Renal cortex interstitium (tissue), 15 donors: ENCODE measurements at places on chromosomes 7 and 10.

DNA sequence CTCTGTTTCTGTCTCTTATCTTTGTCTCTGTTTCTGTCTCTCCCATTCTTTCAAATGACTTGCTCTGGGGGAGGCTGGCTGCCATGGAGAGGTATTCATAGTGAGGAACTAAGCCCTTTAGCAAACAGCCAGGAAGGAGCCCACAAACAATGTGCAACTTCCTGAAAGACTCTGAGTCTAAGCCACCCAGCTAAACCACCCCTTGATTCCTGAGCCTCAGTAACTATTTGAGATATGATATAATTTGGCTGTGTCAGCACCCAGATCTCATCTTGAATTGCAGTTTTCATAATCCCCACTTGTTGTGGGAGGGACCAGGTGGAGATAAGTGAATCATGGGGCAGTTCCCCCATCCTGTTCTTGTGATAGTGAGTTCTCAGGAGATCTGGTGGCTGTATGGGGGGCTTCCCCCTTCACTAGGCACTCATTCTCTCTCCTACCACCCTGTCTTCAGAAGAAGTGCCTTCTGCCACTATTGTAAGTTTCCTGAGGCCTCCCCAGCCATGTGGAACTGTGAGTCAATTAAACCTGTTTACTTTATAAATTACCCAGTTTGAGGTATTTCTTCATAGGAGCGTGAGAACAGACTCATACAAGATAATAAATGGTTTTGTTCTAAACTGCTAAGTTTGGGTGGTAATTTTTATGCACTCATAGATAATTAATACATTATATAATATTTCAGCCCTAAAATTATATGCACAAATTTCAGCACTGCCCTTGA lies 121.2 kb upstream of the FOXP2 start:
- DNase-seq = no peak

- DNase-seq = no peak
Measured at GRCh38 chr7:100173806-100174495, 3.2 kb downstream of the GPC2 start.

DNA sequence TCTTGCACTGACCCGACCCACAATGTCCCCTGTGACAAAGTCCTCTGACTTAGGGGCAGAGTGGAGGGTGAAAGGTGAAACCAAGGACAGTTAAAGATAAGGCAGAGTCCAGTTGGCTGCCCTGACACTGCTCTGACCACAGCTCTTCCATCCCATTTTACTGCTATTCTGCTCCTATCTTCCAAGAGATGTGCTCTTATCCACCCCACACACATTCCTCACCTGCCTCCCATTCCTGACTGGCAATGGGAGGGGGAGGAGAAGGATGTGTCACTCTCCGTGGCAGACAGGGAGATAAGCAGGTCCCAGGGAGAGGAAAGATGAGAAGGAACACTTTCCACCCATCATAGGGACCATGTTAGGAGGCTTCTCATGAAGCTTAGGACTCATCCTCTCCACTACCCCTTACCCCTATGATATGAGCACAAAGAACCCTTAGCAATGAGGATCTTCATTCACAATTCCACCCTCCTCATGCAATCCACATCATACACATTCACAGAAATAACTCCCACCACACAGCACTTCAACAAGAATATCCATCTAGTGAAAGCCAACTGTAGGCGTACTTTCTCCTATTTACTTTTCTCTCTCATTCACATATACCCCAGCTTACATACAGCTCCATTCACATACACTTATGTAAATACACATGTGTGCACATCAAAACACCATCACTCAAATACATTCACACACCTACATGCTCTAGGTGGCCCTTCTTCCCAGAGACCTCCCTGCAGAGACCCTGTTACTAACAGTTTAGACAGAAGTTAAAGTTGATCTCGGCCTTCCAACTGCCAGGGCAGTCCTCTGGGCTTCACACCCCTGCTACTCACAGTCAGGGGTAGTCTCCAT lies 6.6 kb downstream of the SYNPO2L start:
- no peak for DNase-seq

- no peak for DNase-seq
Measured at GRCh38 chr10:5460468-5461202, 38.7 kb downstream of the CALML5 start.

GRCh38 chr7:27165089-27165995 lies at the start of gene HOXA9:
Gene HOXA9 (minus strand): TSS chr7:27165537. CDS start chr7:27165457, 80 bp downstream.
- peak; percentile 94 for DNase-seq

DNA sequence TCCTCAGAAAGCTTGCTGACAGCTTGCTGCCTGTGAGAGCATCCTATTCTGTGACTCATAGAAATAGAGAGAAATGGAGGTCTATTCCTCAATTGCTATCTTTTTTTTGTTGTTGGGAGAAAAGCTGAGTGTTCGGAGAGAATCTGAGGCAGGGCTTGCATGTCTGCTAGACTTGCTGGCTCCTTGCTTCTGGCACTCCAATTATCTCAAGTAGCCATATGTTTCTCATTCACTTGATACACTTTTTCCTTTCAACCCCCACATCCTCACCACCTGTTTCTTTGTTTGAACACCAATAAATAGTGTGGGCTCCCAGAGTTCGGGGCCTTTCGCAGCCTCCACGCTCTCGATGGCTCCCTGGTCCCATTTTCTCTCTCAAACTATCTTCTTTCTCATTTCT lies 172.2 kb downstream of the SH2D4B start:
- DNase-seq = no peak

GRCh38 chr7:3301449-3301731 lies 338 bp downstream of the SDK1 start:
- DNase-seq = no peak

- DNase-seq = no peak
Measured at GRCh38 chr7:1961701-1962276, 271.0 kb downstream of the MAD1L1 start.

DNA sequence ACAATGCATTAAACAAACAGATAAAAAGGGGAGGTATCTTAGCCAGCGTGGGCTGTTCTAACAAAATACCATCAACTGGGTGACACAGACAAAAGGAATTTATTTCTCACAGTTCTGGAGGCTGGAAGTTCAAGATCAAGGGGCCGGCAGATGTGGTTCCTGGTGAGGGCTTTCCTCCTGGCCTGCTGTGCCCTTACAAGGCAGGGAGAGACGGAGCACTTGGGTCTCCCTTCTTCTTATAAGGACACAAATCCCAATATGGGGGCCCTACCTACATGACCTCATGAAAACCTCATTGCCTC lies 281.6 kb upstream of the KLF14 start:
- DNase-seq = no peak

DNA sequence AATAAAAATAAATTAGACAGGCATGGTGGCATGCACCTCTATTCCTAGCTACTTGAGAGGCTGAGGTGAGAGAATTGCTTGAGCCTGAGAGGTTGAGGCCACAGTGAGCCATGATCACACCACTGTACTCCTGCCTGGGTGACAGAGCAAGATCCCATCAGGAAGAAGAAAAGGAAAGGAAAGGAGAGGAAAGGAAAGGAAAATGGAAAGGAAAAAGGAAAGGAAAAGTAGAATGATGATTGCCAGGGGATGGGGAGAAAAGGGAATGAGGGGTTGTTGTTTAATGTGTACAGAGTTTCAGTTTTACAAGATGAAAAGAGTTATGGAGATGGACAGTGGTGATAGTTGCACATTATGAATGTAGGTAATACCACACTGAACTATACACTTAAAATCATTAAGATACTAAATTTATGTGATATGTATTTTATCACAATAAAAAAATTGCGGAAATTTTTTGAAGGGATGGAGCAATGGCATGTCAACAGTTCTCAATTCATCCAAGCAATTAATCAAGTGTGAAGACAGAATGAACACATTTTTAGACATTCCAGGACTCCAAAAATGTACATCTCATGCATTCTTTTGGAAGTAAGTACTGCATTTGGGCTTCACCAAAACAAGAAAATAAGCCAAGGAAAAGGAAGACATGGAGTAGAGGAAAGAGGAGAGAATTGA lies 44.3 kb downstream of the IL6 start:
- no peak for DNase-seq

GRCh38 chr10:71486484-71487114 lies 89.9 kb downstream of the CDH23 start:
- DNase-seq = no peak
